ENCODE measurements at places on chromosomes 7 and 10.

GRCh38 chr7:7967886-7968543 is 581 bp upstream of the GLCCI1 start:
- DNase-seq, result no peak

- DNase-seq, result no peak
Measured at GRCh38 chr10:50578949-50579348, 44.8 kb downstream of the SGMS1 start.

DNA sequence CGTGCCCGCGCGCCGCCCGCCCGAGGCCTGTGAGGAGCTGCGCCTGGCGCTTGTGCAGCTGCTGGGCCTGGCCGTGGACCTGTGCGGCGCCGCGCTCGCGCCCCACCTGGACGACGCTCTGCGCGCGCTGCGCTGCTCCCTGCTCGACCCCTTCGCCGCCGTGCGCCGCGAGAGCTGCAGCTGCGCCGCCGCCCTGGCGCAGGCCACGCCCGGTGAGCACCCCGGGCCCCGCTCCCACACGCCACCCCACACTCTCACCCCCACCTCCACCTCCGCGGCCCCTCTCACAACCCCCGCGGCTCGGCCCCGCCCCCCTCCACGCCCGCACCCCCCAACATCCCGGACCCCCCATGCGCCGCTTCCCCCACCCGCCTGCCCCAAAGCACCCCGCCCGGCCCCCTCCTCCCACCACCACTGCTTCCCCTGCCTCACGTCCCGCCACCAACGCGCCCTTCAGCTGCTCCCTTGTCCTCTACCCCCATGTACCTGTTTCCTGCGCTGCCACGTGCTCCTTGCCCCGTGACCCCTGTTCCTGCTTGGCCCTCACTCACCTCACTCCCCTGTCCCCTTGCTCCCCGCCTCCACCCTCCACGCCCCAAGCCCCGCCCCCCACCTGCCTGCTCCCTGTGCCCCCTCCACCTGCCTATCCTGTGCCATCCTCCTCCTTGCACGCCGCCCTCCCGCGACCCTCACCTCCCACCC is at the start of gene PRKAR1B:
PRKAR1B (minus strand) TSS at position 178 of the 702 bp plus-strand sequence. CDS start 15,776 bp downstream, outside the sequence.
- DNase-seq, result peak; percentile 23

- DNase-seq, result no peak
Measured at GRCh38 chr7:116455499-116455898, 44.0 kb upstream of the CAV2 start.

- no peak for DNase-seq
Measured at GRCh38 chr10:117555863-117556262, 13.3 kb downstream of the EMX2 start.

DNA sequence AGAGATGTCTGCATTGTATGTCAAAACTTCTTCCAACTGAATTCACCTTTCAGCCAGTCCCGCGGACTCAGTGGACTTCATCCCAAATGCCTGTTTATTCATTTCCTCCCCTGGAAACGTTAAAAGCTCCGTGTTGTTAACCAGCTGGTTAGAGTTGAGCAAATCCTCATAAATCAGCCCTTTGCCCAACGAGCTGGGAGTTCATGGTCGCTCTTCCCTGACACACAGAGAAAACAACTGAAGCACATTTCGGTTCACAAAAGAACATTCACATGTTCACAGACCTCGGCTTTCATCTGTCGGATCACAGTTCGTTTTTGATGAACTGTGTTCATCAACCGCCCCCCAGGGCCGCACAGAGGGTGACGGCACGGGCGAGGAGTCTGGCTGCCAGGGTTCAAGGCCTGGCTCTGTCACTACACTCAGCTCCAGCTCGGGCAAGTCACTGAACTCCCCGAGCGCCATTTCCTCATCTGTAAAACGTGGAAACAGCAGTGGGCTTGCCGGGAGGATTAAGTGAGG is 62.6 kb downstream of the GLI3 start:
- no peak for DNase-seq

Data from T-helper 1 cell (primary cell).